T-cell (primary cell): ENCODE measurements at places on chromosomes 4 and X. TPM values are rescaled to one million over a fixed set of nuclear protein-coding genes. Genes with fewer than 3 reads are reported as not detected.
A peak's percentile ranks its signal among the peaks of the same experiment; 100 is the strongest.

DNA sequence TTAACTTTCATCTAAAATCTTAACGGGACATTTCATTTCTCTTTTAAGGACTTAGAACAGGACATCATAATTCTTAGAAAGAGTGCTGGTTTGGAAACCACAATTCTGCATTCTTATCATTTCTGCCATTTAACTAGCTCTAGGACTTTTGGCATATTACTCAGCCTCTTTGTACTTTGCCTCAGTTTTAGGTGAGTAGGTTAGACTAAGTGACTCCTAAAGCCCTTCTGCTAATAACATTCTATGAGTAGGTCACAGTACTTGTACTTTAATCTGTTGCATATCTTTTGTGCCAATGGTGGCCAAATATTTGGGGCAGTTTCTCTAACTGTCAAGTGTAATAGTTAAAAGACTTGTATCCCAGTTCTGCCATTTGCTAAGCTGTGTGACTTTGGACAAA, 115.4 kb upstream of the NUDT6 start:
- no peak for DNase-seq

DNA sequence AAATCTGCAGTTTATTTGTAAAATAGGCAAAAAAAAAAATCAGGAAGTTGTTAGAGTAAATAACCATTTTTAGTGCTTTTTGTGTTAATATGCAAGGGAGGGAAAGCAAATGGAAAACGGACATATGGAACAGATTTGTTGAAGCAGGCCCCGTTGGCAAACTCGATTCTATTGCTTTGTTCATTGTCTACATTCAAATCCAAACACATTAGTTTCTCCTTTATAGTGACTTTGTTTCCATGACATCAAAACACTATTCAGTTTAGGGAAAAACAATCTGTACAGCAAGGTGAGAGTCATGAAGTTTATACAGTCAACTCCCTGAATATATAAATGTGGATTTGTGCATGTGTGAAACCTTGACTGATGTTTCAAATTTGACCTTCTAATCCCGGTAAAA, 142.2 kb downstream of the FAM47A start:
- DNase-seq: no peak

DNA sequence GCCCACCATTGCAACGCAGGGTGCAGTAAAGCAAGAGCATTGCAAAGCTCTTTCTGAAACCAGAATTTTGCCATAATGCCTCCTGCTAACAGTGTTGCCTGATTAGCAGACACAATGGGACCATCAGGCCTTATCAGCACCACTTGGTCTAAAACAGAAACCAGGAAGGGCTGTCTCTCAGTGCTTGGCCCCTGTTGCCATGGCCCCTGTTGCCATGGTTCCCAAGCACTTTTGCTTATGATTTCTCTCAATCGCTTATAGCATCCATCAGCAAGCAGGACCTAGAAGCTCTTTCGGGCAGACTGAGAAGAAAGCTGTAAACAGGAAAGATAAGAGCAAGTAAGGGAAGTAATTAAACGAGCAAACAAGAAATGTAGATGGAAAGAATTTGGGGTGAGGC, 36.8 kb downstream of the RTL5 start:
- peak; percentile 70 for DNase-seq

- no peak for DNase-seq
Measured at GRCh38 chrX:6980981-6981380, 166.5 kb upstream of the STS start.

- DNase-seq: no peak
Measured at GRCh38 chr4:153628796-153629315, 55.2 kb upstream of the TLR2 start.

GRCh38 chrX:55489314-55490009, at the start of gene USP51:
Gene USP51 (minus strand): TSS chrX:55489848. CDS start chrX:55488939, 909 bp downstream.
- DNase-seq: peak; percentile 31

DNA sequence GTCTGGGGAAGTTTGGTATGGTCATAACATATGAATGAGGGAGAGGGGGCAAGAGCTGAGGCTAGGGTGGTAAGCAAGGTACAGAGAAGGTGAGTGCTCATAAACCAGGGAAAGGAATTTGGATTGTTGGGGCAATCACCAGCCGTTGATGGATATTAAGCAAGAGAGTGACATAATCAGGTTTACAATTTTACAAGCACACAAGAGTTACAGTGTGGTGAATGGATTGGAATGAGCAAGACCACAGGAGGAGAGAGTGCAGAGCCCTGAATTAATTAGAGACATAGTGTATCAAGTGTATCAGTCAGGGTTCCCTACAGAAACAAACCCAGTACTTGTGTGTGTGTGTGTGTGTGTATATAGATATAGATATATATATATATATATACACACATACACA, 18.7 kb upstream of the FMR1NB start:
- no peak for DNase-seq

GRCh38 chrX:74230094-74230493, 73.9 kb upstream of the ZCCHC13 start:
- DNase-seq: no peak

DNA sequence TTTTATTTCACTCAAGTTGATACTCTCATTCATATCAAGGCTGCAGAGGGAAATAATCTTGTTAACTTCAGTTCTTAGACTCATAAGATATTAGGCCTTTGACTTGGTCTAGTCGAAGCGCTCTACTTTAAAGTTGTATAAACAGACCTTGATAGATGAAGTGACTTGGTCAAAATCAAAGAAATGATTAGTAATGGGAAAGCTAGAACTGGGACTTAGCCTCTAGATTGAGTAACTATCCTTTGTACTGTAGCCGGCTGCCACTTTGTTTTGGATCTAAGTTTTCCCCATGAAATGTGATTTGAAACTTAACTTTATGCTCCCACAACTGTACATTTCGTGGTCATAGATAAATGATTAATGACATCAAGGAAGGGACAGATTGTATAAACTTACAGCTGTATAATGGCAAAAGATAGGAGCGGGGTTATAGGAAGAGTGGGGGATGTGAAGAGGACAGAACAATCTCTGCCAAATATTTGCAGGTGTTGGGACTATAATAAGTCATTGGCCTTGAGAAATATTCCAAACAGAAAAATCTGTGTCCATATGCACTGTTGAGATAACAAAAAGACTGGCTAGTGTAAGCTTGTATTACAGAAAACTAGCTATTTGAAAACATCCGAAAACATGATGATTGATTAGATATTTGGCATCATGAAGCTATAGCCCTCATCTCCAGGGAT, 17.2 kb downstream of the MID2 start:
- DNase-seq: no peak

DNA sequence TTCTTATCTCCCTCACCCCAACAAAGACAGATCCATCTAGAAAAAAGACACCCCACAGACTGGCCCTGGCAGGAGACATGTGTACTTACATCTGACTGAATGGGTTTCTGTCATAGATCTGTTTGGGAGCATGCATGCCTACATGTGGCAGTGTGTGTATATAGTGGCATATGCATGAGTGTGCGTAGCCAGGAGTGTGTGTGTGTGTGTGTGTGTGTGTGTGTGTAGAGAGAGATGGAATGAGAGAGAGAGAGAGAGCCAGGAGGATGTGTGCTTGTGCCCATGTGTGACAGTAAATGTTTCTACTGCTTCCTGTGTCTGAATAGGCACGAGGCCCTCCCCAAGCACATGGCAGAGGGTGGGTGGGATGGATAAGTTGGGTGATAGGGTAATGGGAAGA, 37.1 kb downstream of the EFNB1 start:
- DNase-seq: no peak

DNA sequence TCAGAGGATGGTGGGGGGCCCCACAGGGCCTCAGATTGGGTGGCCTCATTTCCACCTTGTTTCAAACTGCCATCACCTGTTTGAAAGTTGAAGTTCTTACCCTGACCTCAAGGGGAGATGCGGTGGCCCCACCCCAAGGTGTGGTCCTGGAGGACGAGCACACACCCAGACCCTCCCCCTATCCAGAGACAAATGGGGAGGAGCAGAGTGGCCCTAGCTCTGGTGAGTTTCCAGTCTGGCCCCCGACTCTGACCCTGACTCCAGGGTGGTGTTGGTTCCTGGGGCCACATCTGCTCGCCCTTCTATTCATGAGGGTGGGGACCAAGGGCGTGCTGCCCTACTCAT, 36.3 kb upstream of the ADRA2C start:
- DNase-seq: no peak

- no peak for DNase-seq
Measured at GRCh38 chr4:67624939-67625338, 66.4 kb downstream of the STAP1 start.

DNA sequence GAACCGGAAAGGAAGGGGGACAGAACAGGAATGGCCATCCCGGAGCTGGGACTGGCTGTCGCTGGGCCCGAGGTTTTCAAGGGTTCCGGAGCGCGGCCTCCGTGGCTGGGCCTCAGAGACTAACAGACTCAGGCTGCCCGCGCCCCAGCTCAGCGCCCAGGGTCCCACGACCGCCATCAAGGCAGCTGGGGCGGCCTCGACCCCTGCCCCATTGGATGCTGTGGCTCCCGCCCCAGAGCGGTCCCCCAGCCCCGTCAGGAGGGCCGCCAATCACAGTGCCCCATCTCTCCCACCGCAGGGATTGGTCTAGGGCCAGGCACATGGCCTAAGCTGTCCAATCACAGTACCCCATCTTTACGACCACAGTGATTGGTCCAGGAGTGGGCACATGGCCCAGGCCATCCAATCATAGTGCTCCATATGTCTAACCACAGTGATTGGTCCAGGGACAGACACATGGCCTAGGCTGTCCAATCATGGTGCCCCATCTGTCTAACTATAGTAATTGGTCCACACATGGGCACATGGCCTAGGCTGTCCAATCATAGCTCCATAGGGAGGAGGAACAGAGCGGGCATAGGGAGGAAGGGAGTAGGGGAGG, 105.3 kb upstream of the NKX1-1 start:
- peak; percentile 22 for DNase-seq

GRCh38 chr4:146256328-146256727, 42.0 kb downstream of the REELD1 start:
- no peak for DNase-seq

GRCh38 chrX:50629774-50630173, 159.1 kb upstream of the DGKK start:
- no peak for DNase-seq

DNA sequence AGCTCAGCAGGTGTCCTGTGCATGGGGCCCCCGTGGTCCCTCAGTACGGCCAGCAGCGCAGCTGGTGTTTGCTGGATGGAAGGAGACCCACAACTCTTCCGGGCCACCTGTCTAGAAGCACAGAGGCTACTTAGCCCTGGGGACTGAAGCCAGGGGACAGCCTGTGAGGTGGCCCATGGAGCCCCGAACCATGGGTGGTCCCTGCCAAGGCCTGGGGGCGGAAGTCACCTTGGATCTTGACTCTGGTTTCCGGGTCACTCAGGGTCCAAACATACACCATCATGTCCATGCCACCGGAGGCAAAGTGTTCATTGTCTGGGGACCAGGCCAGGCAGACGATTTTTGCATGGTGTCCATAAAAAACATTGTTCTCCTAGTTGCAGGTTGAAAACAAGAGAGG, 39.5 kb downstream of the WDR1 start:
- no peak for DNase-seq

DNA sequence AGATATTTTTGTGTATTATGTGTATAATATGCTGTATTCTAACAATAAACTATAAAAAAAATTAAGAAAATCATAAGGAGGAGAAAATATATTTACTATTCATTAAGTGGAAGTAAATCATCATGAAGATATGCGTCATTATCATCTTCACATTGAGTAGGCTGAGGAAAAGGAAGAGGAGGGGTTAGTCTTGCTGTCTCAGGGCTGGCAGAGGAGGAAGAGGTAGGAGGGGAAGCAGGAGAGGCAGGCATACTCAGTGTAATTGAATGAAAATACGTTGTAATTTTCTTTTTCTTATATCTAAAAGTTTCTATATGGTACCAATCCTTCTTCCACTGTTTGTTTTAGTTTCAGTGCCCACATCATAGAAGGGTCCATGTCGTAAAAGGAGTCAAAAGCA, 9.8 kb upstream of the TMEM185A start:
- no peak for DNase-seq

DNA sequence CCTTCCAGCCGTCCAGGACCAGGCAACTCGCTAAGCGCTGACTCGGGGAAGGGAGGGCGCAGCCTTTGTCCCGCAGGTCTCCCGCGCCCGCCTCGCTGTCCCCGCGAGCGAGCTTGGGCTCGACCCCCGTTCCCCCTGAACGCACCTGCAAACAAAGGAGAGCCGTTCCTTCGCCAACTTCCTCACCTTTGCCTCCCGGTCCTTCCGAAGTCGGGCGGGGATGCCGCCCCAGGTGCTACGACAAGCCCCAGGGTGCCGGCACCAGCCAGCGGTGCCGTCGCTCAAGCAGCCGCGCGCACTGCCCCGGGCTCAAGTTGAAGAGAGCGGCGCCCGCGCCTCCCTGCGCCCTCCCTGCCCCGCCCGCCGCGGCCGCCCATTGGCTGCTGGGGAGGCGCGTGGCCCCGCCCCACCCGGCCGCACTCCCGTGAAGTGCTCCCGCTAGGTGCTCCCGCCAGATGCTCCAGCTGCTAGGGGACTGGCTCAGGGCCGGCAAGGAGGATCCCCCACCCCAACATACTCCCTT, 107.1 kb downstream of the NSUN7 start:
- no peak for DNase-seq

DNA sequence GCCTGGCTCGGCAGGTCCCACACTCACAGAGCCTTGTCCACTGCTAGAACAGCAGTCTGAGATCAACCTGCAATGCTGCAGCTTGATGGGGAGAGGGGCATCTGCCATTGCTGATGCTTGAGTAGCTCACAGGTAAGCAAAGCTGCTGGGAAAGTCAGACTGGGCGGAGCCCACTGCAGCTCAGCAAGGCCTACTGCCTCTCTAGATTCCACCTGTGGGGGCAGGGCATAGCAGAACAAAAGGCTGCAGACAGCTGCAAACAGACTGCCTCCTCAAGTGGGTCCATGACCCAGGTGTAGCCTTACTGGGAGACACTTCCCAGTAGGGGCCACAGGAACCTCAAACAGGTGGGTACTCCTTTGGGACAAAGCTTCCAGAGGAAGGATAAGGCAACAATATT, 110.6 kb upstream of the ADAMTS3 start:
- DNase-seq: no peak

DNA sequence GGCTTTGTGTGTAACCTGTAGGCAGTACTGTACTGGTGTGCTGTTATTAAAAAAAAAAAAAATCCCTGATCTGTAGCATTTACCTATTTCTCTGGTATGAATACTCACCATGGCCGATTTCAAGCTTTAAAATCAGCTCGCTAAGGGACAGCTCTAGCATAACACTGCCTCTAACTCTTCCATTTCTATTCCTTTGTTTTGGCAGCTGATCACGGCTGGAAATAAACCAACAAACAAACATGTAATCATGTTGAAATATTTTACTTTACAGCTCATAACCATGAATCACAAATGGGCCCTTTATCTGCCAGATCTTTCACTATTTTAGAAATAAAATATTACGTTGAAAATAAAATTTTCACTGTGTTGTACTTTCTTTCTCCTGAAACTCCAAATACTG, 60.5 kb upstream of the IL15 start:
- no peak for DNase-seq

- no peak for DNase-seq
Measured at GRCh38 chr4:75031775-75032174, 98.9 kb downstream of the PARM1 start.

Gene GLRA2
- not detected for total RNA-seq

Gene FAM241A
- 1.9 TPM for total RNA-seq

Gene BBS12
- 0.43 TPM for total RNA-seq

Gene DKK2
- 0.25 TPM for total RNA-seq

Gene CXorf49
- not detected for total RNA-seq

Gene USP27X
- 2.9 TPM for total RNA-seq

Gene PHEX
- total RNA-seq: 0.35 TPM

Gene GPR173
- total RNA-seq: 0.50 TPM

Gene NAP1L5
- 1.3 TPM for total RNA-seq

Gene PITX2
- total RNA-seq: not detected

Gene PCDH7
- total RNA-seq: not detected
